Vagina (tissue), 2 donors: ENCODE measurements at places on chromosomes 6 and 20.
A peak's percentile ranks its signal among the peaks of the same experiment; 100 is the strongest.

DNA sequence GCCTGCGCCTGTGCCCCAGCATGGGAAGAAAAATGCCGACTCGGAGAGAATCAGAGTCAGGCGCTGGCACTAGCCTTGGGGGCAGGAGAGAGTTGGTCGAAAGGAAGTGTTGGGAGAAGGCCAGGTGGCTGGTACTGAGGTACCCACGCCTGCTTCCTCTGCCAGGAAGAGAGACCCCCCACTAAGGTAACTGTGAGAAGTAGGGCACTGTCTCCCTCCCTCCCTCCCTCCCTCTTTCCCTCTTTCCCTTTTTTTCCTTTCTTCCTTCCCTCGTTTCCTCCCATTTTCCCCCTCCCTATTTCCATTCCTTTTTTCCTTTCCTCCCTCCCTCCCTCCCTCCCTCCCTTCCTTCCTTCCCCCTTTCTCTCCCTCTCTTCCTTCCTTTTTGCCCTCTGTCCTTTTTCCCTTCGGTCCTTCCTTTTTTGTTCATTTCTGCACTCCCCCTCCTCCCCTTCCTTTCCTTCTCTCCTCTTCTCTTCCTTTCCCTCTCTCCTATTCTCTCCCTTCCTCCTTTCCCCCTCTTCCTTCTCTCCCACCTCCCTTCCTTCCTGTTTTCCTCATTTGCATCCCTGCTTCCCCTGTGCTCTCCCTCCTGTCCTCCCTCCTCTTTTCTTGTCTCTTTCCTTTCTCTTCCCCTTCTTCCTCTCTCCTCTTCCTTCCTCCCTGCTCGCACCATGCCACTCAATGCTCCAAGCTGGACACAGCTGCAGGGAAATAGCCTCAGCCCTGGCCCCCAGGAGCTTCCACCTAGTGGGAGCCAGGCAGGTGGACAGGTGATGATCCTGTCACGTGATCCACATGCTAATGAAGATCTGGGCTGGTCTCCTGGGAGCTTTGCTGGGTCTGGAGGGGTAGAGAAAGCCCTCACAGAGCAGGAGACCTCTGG lies 148.0 kb downstream of the DHX35 start:
- DNase-seq: no peak

DNA sequence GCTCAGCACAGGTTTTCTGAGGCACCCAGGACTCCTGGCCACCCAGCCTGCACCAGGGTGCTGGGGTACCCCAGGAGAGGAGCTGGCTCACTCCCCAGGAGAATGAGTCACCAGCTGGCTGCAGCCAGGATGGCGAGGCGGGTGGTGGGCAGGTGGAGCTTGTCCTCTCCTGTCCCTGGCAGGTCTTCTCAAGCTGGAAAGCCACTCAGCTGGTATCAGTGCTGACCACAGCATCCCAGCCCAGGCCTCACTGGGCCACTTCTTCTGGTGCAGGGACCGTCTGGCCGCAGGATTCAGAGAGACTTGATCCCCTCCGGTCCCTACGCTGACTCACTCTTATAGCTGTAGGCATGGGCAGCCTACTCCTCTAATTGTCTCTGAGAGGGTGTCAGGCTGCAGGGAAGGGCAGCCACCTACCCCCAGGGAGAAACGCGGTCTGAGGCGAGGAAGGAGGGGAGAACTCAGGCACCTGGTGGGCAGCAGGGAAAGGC lies 22.2 kb downstream of the TFEB start:
- DNase-seq: no peak

GRCh38 chr6:20024316-20024673 lies 187.1 kb downstream of the ID4 start:
- DNase-seq: no peak

DNA sequence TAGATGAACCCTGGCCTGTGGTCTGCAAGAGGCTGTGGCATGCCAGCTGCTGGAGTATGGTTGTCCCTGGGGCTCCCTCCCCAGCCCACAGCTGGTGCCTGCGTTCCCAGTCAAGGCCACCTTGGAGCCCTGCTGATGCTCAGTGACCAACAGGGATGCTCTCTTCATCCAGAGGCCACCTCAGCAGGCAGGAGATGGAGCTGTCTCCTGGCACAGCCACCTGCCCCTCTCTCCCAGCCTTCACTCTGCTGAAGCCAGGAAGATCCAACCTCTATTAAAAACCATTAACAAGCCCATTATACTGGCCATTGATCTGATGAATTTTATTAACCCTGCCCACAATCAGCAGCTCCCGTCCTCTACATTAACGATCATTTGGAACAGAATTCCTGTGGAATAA lies 40.4 kb downstream of the ADTRP start:
- DNase-seq: no peak

- no peak for DNase-seq
Observed at GRCh38 chr20:12159261-12159660, 241.6 kb downstream of the BTBD3 start.

GRCh38 chr6:51292659-51293058 lies 474.0 kb downstream of the TFAP2B start:
- no peak for DNase-seq

GRCh38 chr6:14706378-14706929 lies 539.4 kb upstream of the JARID2 start:
- DNase-seq: peak; percentile 92

- DNase-seq: no peak
Observed at GRCh38 chr6:25085756-25086155, 150.0 kb upstream of the RIPOR2 start.

DNA sequence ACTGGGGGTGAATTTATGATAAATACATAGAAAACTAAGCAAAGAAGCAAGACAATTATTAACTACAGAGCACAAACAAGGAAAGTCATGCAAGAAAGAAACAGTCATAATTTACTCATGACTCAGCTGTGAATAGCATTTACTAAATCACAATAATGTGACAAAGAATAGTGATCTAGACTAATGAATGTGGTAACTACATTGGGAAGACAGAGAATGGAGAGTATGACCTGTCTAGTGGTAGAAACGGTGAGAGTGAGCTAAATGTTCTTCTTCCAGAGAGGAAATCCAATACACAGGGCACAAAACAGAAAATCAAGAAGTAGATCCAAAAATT lies 153.5 kb upstream of the DST start:
- DNase-seq: no peak

GRCh38 chr6:71481801-71482200 lies 193.2 kb downstream of the OGFRL1 start:
- DNase-seq: no peak

GRCh38 chr6:16481697-16482399 lies 243.5 kb downstream of the GMPR start:
- DNase-seq: no peak

- no peak for DNase-seq
Observed at GRCh38 chr6:106540432-106540831, 88.9 kb downstream of the RTN4IP1 start.

- no peak for DNase-seq
Observed at GRCh38 chr6:40882323-40882997, 156.6 kb downstream of the UNC5CL start.

DNA sequence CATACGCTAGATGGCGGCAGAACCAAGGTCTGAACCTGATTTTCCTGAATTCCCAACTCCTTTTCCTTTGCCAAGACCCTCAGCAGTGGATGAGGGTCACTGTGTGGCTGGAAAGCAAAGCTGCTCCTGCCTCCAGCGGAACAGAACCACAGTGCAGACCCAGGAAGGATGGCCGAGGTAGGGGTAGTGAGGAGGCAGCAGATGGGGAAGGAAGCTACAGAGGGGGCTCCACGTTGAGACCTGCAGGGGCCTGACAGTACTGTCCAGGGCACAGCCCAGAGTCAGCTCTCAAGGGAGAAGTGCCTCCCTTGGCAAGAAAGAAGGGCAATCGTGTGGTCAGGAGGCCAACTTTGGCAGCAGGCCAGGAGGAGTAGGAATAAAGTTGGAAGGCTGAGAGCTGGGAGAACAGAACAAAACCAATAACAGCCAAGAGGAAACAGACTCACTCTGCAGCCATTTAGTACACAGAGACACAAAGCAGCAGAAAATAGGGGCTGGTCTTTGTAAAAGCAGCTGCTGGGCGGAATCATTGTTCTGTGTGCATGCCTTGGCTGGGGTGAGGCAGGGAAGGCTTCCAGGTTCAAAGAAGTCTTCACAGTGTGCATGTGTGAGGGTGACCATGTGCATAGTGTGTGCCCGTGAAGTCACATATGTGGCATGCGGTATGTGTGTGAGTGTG lies 3.1 kb downstream of the GABRR2 start:
- DNase-seq: no peak

DNA sequence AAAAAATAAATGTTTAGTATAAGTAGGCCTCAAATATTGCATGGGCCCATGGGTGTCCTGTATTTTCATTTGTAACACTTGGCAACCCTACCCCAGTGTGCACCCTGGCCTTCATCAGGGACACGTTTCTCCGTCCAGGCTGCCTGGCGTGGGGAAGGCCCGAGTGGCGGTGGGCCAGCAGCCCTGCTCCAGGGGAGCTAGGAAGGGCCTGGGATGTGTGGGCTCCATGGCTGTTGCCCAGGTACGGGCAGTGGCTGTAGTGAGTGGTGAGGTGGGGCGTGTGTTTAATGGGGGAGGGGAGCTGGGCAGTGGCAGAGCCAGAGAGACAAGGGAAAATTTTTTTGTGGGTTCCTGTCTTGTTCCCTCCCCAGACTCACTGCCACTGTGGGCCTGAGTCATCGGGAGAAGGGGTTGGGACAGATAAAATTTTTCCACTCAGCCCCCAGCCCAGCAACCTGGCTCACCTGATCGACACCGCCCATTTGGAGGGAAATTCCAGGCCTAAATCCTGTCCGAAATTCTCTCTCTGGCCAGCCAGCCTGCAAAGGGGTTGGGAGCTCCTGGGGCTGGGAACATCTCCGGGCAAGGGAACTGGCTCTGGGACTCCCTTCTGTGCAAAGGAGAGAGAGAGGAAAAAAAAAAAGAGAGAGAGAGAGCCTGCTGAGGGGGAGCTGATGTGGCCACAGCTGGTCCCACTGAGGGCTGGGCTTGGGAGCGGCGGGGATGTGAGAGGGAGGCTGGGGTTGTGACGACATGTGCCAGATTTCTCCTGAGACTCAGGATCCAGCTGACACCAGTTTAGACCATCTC lies 32.5 kb upstream of the VEGFA start:
- DNase-seq: no peak

- no peak for DNase-seq
Observed at GRCh38 chr6:70823651-70824050, 133.2 kb downstream of the B3GAT2 start.

DNA sequence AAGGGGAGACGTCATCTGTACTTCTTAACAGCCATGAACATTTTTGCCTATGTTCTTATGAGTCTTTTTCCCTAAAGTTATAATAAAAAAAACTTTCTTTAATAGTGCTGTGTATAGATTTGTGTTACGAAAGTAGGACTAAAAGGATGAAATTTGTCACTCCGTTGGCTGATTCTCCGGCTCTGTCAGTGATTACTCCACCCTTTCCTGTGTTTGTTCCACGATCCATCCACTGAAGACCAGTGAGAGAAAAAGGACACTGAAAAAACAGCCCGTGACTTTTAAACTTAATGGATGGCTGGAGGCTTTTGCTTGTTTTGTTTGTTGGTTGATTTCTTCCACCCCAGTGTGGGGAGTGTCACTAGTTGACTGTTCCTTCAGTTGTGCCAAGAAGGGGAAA lies 232.0 kb upstream of the NOX3 start:
- DNase-seq: no peak

DNA sequence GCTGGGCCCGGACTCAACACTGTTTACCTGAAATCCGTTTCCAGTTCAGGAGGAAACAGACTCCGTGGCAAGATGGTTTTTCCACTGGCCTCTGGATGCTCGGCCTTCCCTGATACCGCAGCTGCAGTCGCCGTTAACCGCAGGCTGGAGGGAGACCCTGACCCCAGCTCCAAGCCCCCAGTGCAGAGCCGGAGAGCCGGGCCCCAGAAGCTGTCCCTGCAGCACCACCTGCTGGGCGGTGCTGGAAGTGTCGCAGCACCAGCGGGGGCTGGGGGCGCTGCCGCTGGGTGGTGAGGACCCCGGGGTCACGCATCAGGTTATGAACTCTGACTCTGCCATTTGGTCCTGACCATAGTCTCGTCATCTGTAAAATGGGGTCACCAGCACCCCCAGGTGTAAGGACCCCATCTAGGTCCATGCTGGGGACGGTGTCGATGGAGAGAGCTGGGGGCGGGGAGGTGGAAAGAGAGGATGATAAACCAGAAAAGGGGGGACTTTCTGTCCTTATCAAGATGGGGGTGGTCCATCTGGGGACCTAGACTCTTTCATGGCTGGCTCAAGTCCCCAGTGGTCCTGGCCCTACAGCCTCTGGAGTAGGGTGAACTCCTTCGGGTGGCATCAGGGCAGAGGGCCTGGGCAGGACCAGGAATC lies 20.8 kb upstream of the CHRNA4 start:
- DNase-seq: no peak

DNA sequence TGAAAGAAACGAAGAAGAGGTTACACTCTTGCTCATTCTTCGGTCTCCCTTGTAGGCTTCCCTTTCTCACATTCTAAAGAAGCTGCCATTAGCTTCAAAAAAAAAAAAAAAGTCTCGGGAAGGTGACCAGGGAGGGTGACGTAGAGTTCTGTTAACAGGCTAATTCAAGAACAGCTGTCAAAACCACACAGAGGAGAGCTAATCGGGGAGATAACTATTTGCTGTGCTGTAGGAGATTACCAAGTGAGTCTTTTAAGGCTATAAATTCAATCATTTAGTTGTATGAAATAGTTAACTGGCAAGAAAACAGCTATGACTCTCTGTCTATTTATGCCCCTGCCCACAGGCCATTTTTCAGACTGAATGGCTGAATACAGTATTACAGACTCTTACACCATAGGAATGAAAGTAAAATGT lies 256.8 kb downstream of the SYNE1 start:
- no peak for DNase-seq

- DNase-seq: no peak
Observed at GRCh38 chr20:31758521-31758920, 19.4 kb downstream of the TPX2 start.

DNA sequence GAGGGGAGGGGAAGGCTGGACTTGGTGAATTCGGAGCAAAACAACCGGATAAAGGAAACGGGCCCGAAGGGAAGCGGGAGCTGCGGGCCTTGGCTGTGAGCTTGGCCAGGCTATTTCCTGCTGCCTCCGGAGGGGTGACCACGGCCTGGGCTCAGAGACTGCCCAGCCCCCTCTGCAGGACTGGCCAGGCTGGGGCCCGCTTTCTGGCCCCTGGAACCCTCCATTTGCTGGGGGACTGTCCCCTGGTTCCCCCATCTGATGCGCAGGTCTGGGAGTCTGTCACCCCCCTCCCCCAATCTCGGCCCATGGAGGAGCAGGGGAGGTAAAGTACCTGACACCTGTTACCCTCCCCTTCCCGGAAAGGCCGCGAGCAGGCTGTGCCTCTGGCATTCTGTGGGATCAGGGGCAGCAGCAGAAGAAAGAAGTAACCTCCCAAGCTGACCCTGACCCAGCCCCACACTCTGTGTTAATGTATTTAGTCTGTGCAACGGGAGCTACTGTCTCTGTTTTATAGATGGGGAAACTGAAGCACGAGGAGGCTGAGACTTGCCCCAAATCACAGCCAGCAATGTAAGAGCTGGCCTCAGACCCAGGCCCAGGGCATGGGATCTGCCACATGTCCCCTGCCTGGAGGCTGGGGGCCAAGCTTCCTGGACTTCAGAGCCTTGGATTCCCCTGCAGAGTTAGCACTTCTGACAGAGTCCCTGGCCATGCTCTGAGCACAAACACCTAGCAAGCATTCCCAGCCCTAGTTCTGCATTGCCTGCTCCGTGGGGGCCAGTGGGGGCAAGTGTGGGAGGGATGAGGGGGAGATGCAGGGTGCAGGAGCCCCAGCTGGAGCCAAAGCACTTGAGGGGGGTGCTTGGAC lies 3.5 kb downstream of the C20orf204 start:
- DNase-seq: no peak

GRCh38 chr6:147390909-147391536 lies 117.5 kb upstream of the SAMD5 start:
- no peak for DNase-seq

GRCh38 chr6:131167773-131168172 lies 32.5 kb downstream of the AKAP7 start:
- no peak for DNase-seq

GRCh38 chr6:87393026-87393622 lies 14.6 kb upstream of the CFAP206 start:
- no peak for DNase-seq
